Thymus (tissue), 14 donors: ENCODE measurements at places on chromosomes 3 and 15.

GRCh38 chr3:70057426-70057825 lies 57.9 kb downstream of the SAMMSON start:
- DNase-seq, result no peak

DNA sequence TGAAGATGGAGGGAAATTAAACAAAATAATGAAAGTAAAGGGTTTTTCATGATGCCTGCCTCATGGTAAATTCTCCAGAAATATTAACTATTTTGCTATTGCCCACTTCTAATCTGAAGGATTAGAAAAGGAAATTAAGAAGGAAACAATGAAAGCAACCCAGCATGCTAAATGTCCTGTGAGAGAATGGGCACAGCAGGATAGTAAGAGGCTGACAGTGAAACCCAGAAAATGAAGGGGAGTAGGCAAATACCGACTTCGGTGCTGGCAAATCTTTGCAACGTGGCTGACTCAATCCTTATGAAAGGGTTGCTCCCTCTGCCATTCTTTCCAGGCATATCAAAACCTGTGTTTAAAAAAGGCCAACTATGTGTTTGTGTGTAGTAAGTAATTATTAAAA lies 147.5 kb upstream of the SYNPR start:
- no peak for DNase-seq

DNA sequence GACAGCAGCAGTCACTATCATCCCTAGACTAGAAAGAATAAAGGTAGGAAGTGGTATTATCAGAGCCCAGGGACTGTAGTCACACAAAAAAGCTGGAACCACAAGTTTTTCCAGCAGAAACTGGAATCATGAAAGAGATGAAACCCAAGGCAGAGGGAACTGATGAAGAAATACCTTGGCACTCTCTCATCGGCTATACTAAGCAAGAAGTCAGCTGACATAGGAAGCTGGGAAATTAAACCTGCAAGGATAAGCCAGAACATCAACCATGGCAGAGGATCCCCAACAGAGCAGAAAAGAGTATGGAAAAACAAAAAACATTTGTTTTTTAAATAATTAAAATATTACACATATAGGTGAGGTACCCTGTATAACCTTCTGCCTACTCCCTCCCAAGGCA lies 86.5 kb downstream of the AQR start:
- DNase-seq, result no peak

DNA sequence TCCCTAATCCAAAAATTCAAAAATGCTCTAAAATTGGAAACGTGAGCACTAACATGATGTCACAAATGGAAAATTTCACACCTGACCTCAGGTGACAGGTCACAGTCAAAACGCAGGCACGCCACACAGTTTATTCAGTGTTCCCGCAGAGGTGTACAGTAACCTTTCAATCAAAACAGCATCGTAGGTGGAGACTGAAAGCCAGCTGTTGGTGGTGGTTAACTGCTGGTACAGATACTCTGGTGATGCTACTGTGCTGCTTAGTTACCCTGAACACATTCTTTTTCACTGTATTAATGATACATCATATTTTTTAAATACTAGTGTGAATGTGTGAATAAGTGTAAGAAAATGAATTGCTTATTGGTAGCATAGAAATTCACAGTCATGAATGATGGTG lies 23.8 kb downstream of the RAB11A start:
- no peak for DNase-seq

- DNase-seq, result no peak
These were observed 269.6 kb upstream of the ST8SIA2 start for GRCh38 chr15:92123962-92124656.

- no peak for DNase-seq
These were observed 58.5 kb downstream of the DCUN1D1 start for GRCh38 chr3:182921665-182922355.

GRCh38 chr3:147945968-147946519 lies 536.9 kb downstream of the ZIC1 start:
- DNase-seq, result no peak

DNA sequence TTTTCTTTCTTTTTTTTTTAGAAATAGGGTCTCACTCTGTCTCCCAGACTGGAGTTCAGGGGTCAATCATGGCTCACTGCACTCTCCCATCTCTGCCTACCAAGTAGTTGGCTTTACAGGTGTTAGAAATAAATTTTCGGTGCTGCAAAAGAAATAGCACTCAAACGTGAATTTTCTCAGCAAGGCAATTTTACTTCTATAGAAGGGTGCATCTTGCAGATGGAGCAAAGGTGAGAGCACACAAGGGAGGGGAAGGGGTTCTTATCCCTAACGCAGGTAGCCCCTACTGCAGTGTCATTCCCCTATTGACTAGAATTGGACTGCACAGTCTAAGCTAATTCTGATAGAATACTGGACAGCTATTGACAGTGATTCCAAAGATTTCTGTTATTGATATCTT lies 6.8 kb upstream of the FBLN2 start:
- no peak for DNase-seq

DNA sequence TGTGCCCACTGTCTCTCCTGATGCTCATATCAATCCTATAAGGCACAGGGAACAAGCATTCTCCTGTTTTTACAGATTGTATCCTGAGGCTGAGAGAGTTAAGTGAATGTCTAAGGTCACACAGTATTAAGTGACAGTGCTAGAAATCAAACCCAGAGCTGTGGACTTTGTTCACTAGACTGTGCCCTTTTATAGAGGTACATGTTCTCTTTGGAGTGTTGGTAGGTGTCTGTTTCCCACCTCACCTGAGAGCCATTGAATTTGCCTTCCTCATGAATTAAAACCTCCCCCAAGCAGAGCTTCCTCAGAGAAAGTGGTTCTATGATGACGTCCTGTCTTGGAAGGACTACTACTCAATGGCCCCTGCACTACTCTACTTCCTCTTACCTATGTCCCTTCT lies 12.4 kb downstream of the ADIPOQ start:
- no peak for DNase-seq

- DNase-seq, result no peak
These were observed 24.8 kb downstream of the KPNA4 start for GRCh38 chr3:160540551-160540950.

- no peak for DNase-seq
These were observed 62.9 kb upstream of the LRRFIP2 start for GRCh38 chr3:37237252-37237651.

- no peak for DNase-seq
These were observed 155.7 kb downstream of the EEFSEC start for GRCh38 chr3:128309026-128309425.

GRCh38 chr15:59662260-59662659 lies 4.9 kb upstream of the GTF2A2 start:
- DNase-seq, result no peak

DNA sequence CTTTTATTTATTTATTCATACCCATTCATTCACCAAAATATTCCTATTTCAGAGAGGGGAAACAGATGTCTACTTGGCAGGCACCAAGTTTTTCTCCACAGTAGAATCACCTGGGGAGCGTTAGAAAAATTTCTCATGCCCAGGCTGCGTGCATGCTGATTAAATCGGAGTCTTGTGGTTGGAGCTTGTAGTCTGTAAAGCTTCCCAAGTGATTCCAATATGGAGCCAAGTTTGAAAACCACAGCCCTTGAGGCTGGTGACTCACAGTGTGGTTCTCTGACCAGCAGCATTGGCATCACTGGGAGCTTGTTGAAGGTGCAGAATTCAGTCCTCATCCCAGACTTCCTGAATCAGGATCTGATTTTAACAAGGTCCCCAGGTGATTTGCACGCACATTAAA lies 49.7 kb downstream of the PDHB start:
- no peak for DNase-seq

GRCh38 chr3:62570888-62571287 lies 197.5 kb upstream of the FEZF2 start:
- DNase-seq, result no peak
